ENCODE measurements at places on chromosomes 6 and 20.

DNA sequence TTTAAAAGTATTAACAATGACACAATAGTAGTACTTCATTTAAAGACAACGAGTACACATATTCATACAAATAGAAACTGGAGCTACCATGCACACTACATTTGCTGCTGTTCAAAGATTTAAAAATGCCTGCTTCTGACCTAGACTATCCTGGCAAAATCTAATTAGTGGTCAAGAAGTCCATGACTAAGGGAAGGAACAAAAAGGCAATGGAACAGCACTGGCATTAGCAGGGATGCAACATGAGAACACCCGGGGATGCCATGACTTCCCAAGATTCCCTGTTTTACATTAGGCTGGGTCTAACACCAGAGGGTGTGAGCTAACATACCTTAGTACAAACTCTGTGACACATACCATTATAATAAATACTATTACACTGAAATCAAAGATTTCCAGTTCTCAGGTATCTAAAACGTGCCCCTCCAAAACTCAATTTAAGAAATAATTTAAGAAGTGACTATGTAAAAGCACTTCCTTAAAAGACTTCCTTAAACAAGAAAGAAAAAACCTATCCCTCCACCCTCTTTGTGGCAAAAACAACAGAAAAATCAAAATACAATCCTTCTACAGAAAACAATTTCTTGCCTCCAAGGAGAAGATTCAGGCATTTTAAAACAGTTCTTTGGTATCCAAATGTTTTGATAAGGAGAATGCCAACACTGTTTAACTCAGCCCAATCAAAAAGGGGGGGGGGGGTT lies 25.5 kb downstream of the CHD6 start:
- DNase-seq: no peak

DNA sequence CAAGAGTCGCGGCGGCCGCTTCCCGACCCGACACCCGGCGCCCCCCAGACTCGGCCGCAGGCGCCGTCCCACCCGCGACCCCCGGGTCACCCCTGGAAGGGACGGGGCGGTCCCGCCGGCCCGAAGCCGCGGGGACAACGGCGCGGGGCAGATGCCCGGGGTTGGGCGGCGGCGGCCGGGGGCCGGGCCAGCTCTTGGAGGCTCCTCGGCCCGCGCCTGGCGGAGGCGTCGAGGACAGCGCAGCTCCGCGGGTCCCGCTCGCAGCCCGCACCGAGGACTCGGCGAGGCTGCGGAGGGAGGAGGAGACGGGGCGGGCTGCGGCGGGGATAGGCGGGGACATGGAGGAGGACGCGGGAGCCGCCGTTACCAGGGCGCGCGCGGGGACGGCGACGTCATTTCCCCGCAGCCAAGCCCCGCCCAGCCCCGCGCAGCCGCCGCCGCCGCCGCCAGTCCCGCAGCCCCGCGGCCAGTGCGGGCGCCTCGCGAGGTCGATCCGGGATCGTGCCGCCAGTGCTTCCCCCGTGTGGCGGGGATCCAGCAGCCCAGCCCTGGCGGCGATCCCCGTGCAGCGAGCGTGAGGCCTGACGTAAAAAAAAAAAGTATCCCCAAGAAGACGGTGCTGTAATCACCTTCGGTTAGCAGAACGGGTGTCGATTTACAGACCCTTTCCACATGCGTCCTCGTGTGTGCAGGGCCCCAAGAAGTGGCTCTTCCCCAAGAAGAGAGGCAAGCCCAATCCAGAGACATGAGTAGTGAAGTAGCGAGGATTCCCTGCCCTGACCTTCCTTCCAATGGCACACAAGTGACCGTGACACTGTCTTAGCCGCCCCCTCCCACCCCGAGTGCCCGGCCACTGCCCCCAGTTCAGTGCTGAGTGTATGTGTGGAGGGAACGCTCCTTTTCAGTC lies at the start of gene FAM184A:
FAM184A (minus strand) TSS at position 289 of the 907 bp plus-strand sequence. CDS start 365 bp downstream, outside the sequence.
- peak; percentile 67 for DNase-seq

- DNase-seq: no peak
These were observed 10.2 kb downstream of the CASS4 start for GRCh38 chr20:56422076-56422823.

- no peak for DNase-seq
These were observed 5.4 kb downstream of the ADA start for GRCh38 chr20:44646023-44646640.

DNA sequence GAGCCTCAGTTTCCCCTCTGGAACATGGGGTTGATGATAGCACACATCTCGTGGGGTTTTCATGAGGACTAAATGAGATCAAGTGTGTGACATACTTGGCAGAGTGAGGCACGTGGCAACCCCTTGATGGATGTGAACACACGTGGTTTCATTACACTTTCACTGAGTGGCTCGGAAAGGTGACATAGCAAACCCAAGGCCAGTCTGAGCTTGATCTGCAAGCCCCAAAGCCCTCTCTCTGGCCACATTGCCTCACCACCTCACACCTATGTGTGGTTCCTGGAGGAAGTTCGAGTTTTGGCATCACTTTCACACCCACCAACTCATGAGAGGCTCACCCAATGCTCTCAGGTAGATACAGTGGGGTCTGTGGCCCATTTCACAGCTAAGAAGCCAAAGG lies 60.0 kb downstream of the CPNE5 start:
- DNase-seq: no peak

DNA sequence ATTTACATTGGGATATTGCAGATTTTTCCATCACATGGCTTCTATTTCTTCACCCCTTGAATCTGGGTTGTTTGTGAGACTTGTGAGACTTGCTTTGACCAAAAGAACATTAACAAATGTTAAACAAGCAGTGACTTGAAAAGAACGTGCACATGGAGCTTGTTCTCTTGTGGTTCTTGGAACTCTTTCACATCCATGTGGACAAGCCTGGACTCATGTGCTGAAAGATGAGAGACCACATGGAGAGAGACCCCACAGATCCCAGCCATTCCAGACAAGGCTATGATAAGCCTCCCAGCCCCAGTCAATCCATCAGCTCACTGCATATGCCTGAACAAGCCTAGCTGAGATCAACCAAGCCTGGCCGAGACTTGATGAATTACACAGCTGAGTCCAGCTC lies 1365.7 kb upstream of the GJE1 start:
- DNase-seq: no peak

GRCh38 chr6:26588965-26589364 lies 7.8 kb upstream of the ABT1 start:
- DNase-seq: no peak

- DNase-seq: no peak
These were observed 30.6 kb upstream of the LMBRD1 start for GRCh38 chr6:69827276-69827893.

DNA sequence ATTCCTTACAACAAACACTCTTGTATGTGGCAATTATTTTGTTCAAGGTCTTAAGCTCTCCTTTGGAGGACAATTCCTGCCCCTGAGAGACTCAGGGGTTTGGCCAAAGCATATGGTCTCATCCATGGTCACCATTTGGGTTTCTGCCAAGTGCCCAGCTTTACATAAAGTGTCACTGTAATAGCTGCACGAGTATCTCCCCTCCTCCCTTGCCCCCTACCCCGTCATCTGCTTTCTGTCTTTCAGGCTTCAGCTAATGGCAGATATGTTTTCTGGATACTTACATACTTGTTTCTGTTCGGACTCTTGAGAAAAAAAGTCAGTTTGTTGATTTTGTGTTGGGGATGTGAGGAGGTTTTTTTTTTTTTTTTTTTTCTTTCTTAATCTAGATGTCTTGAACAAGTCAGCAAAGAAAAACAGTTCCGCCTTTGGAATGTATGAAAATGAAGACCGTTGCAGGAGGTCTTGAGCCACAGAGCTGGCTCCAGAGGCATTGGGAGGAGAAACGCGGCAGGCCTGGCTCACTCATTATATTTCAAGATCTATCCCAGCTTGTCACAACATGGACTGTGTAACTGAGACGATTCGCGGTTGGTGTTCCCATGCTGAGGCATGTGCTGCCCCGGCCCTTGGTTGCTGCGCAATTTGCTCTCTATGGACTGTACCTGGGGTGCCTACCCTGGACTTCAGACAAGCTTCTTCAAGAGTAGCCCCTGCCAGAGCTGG lies 32.6 kb upstream of the STX16 start:
- no peak for DNase-seq

- DNase-seq: no peak
These were observed 35.6 kb downstream of the GSS start for GRCh38 chr20:34920055-34920454.

GRCh38 chr6:116029535-116029934 lies 31.2 kb downstream of the FRK start:
- no peak for DNase-seq

- DNase-seq: no peak
These were observed 868 bp downstream of the MC3R start for GRCh38 chr20:56249244-56249955.

DNA sequence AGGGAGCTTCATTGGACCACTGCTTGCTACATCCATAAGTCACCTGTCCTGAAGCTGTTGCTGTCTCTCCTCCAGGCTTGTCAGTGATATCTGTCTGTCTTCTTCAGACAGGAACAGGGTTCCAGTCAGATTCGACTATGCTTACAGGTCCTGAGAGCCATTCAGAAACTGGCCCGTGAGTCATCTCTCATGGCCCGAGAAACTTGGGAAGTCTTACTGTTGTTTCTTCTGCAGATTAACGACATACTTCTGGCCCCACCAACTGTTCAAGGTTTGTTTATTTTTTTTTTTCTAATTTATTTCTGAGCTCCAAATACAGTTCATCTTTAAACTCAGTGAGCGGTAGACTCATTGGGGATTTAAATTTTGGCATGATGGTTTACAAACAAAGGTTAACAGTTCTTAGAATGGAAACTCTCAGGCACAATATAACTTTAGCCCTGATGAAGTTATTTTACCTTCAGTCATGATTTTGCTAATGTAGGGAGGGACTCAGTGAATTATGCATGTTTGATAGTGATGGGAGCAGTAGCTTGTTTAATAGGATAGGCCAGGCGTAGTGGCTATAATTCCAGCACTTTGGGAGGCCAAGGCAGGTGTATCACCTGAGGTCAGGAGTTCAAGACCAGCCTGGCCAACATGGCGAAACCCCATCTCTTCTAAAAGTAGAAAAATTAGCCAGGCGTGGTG lies 24.7 kb downstream of the RALGAPB start:
- DNase-seq: no peak

DNA sequence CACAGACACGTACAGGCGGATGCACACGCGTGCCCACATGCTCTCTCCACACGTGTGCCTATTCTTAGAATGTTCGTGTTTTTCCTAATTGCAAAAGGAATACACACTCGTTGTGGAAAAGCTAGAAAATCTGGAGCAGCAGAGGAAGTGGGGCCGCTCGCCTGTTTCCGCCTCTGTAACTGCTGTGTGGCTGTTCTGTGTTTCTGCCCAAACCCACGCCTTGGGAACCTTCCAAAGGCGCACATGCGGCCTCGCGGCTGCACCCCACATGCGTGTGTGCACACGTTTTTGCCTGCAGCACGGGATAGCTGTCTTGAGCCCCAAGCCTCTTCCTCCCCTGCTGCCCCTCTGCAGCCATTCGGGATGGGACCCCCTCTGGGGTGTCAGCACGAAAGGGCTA lies 12.2 kb downstream of the SLC17A9 start:
- DNase-seq: no peak

DNA sequence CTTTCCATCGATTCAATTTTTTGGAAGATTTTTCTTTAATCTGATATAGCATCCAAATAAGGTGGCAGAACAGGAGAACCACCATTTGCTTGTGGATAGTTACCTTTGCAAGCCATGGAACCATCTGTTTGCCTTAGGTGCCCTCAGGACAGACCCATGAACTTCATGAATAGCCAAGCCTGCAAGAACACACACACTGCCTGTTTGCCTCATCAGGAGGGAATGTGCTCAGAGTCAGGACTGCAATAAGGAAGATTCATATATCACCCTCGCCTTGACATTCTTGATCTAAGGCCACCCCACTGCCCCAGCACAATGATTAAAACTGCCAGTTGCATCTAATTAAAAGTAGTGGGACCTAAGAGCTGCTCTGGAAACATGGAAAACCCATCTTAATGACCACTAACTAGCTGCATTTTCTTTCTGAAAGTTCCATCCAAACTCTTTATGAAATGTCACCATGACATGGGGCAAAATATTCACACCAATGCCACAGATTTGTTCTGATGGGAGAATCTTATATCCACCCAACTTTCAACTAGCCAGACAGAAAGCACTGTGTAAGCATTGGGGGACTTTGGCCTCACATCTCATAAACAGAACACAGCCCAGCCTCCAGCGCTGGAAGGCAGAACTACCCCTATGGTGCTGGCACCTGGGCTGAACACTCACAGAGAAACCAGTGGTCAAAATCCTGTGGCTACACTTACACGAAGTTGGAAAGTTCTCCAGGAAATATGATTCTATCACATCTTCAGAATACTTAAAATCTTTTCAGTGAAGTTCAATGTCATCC lies 48.3 kb downstream of the TBXT start:
- DNase-seq: no peak

- DNase-seq: no peak
These were observed 14.4 kb downstream of the DUSP22 start for GRCh38 chr6:306641-307061.

GRCh38 chr6:17638212-17638715 lies 38.2 kb downstream of the FAM8A1 start:
- no peak for DNase-seq

DNA sequence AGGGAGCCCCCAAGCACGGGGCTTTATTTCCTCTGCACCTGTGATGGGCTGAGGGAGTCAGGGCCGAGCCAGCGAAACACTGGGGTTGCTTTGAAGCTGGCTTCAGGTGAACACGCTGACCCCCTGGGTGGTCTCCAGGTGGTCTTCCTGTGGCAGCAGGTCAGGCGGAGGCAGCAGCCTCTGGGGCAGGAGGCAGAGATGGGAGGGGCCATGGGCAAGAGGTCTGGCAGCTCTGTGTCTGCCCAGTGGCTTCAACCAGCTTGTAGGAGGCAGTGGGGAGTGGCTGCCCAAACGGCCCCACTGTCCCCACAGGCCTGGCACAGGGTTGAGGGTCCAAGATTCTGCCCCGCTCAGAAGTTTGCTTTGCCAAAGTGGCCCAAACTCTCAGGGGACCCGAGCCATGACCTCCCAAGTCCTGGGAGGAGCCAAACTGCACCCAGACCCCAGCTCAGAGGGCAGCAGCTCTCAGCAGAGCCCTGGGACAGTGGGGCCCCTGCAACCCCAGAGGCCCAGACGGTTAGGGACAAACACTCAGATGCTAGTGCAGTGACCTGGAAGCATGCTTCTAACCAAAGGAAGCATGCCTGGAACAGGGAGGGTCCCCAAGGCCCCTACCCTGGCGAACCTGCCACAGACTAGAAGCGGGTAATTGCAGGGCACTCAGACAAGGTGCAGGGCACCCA lies 15.3 kb downstream of the NTSR1 start:
- DNase-seq: no peak

- no peak for DNase-seq
These were observed 400.6 kb downstream of the ESR1 start for GRCh38 chr6:152207915-152208714.

DNA sequence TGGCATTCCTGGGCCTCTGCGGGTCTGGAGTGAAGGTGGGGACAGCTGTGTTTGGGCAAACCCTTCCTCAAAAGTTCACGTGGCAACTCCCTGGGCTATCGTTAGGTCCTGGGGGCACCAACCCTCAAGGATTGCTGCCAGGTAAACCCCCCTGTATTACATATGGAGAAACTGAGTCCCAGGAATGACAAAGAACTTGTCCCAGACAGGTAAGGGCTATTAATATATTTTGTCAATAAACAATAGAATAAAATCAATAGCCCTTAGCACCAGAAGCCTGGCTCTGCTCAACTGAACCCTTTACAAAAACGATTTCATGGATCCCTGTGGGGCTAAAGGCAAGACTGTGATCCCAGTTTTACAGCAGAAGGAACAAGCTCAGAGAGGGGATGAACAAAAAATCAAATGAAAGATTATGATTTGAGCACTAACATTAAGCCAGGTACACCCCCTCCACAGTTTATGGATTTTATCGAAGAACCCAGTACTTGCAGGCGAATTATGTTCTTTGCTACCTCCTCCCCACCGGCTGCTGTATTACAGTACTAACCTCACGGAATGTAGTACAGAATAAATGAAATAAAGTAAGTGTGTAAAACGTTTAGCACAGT lies 2.7 kb downstream of the ID1 start:
- DNase-seq: peak; percentile 91

Data from NCI-H2029 treated with DMSO at 0.1 percent for 48 hours (cell line).